ENCODE measurements at places on chromosomes 3 and 15.

GRCh38 chr15:29050870-29051269 is 165.1 kb downstream of the APBA2 start:
- DNase-seq, result no peak

DNA sequence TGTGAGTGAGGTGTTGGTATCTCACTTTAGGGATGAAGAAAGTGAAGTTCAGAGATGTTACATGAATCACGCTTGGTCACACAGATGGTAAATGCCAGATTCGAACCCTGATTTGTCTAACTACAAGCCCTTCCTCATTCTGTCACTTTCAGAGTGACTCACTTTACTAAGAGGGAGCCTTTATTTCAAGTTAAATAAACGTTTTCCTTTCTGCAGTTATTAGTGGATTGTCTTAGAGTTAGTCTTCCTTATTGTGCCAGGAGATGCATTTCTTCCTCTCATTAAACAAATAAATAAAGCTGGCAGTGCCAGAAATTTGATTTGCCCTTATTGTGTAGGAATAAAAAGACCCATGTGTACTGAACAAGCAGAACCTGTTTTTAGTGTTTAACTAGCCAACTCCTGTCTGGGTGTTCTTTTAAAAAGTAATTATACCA is 162.5 kb downstream of the AKAP13 start:
- DNase-seq, result no peak

- peak; percentile 38 for DNase-seq
Observed at GRCh38 chr3:30606301-30607031, at the start of gene TGFBR2. Gene TGFBR2, plus strand, starts transcription at chr3:30606601. Its CDS starts 283 bp downstream, at chr3:30606884.

DNA sequence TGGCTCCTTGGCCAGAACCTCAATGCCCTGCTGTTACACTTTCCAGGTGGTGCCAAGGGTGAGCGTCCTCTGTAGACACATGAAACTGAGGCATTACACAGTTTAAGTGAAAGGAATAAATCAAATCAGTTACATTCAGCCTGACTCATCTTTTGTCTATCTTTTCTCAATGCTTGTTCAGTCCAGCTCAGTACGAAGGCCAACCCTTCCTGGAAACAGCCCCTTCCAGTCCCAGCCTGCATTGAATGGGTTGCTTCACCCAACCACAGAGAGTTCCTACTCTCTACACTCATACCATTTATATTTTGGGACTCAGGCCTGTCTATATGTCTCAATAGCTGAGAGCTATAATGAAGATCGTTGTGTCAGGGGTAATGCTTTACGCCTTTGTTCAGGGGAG is 363.6 kb downstream of the RORA start:
- no peak for DNase-seq

DNA sequence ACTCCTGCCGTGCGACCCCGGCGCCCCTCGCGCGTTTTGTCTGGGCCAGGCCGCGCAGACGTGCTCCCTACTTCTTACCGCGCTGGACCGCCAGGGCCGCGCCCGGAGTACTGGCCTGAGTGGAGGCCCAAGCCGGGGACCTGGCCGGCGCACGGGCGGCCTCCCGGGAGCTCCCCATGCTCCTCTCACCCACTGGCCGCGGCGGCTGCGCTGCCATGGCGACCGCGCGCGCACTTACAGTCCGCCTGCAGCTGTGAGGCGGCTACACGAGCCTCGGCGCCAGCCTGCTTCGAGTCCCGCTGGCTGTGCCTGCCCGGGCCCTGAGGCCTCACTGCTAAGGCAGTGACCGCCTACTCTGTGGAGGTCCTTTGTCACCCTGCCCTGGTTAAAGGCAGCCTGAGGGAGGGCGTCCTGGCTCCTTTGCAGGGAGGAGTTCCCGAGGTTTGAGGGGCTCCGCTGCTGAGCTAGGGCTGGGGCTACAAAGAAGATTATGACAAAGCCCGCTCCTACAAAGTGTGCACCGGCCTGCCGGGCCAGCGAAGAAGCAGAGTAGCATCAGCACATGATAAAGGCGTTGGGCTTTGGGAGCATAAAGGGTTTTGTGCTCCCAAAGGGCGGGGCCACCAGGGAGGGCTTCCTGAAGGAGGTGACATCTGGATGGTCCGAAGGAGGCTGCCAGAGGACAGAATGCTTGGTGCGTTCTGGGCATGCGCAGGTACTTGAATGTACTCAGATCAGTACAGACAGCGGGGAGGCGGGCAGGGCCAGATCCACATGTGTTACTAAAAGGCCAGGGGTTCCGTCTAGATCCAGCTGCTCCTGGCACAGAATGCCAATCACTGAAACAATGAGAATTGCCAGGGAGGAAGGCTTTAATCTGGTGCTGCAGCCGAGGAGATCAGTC is at the start of the genes LRRC34 and LRRIQ4:
TSS of gene LRRC34 (minus strand) at position 573 of the 904 bp plus-strand sequence. CDS start at position 217, 356 bp downstream.
TSS of gene LRRIQ4 (plus strand) at position 539 of the 904 bp plus-strand sequence. CDS start 9,052 bp downstream, outside the sequence.
- DNase-seq, result peak; percentile 75

- DNase-seq, result no peak
Observed at GRCh38 chr3:156770699-156771414, 55.3 kb upstream of the LEKR1 start.

GRCh38 chr3:14174483-14174882 is 3.9 kb downstream of the XPC start:
- no peak for DNase-seq

DNA sequence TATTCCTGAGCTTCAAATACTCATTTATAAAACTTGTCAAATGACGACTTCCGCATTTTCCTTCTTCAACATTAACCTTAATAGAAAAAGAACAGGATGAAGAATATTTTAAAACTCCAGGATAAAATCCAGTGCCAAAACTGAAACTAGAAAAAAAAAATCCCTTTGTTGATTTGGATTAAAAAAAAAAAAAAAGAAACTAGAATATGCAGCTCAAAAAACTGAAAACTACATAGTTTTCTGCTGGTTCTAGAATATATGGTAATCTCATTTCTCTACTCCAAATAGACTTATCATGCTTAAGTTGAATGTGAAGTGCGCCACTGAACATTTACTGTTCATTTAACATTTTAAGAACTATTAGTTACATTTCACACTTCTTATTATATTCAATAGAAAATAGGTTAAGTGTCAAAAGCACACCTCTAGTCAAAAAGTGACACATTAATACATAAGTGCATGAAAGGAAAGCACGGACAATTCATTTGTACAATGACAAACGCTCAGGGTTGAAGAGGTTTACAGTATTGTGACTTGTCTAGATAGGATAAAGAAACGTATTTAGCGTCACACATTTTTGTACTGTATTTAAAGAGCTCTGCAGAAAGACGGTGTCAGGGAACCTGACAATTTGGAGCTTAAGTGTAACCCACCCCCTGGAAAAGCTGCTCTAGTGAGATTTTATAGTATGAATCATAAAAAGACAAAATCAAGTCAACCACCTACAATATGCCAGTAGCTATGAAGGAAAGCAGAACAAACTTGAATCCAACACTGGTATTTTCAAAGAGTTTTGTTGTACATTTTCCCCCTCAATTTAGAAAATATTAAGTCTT is 5.8 kb downstream of the TRA2B start:
- no peak for DNase-seq

GRCh38 chr3:12824299-12824698 is 17.1 kb downstream of the RPL32 start:
- no peak for DNase-seq

DNA sequence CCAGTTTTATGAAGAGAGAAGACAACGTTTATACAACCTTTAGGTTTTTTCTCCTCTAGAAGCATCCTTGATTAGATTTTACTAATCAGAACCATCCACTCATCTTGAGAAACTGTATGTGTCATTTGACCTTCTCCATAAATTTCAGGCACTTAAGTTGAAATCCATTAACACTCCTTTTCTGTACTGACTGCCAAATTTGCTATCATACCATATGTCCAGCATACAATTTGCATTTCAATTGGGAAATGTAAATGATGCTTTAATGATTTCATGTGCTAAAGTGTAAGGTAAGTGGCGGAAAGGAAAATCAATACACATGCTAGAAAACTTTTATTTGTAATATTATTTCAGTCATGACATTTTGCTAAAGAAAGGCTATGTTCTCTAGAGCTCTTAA is 731.6 kb downstream of the GBE1 start:
- DNase-seq, result no peak
